ENCODE measurements at places on chromosomes 1 and 21. TPM values are rescaled to one million over a fixed set of nuclear protein-coding genes. Genes with fewer than 3 reads are reported as not detected.

DNA sequence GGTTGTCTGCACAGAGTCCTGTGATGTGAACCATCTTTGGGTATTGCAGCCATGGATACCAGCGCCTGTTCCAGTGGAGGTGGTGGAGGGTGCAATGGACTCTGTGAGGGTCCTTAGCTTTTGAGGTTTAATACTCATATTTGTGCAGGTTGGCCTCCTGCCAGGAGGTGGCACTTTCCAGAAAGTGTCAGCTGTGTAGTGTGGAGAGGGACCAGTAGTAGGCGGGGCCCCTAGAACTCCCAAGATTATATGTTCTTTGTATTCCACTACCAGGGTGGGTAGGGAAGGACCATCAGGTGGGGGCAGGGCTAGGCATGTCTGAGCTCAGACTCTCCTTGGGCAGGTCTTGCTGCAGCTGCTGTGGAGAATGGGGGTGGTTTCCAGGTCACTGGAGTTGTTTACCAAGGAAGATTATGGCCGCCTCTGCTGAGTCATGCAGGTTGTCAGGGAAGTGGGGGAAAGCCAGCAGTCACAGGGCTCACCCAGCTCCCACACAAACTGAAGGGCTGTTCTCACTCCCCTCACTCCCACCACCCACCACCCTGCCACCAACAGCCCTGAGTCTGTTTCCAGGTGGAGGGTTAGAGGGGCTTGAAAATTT is 31.2 kb upstream of the ZNF678 start:
- DNase-seq: no peak

GRCh38 chr1:155962599-155963211 is 15.6 kb downstream of the ARHGEF2 start:
- DNase-seq: peak; percentile 30

DNA sequence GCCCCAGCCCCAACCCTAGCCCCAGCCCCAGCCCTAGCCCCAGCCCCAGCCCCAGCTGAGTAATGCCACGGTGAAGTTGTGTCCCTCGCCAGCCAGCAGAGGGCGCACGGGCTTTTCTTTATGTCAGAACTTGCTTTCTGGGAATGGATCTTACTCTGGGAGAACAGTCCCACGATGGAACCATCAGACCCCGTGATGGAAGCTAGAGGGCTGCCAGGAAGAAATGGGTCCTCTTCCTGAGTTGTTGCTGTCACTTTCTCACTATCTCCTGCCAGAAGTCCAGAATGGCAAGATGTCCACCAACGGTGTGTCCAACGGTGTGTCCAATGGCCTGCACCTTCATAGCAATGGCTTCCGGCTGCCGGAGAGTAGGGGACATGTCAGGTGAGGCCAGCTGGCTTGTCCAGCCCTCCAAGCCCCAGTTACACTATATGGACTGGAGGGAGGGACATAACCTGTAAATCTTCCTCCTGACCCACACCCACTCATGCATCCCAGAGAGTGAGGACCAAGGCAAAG is 25.1 kb upstream of the TMEM222 start:
- peak; percentile 76 for DNase-seq

DNA sequence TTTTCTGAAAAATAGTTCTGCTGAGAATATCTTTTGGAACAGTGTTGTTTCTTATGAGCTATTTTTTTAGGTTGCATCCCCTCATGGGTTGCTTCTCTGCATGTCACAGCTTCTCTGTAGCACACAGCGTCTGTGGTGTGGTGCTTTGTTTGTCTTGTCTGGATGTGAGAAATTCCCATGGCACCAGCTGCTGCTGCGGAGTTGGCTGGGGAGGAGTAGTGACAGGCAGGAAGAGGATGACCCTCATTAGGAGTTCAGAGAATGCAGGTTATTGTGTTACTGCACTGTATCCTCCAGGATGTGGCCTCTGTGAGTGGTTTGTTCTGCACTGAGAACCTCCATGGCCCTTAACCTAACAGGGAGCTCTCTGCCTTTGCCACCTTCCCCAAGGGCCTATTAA is 64.8 kb downstream of the TSEN15 start:
- DNase-seq: no peak

- no peak for DNase-seq
Observed at GRCh38 chr1:112723511-112723839, 8.3 kb upstream of the PPM1J start.

DNA sequence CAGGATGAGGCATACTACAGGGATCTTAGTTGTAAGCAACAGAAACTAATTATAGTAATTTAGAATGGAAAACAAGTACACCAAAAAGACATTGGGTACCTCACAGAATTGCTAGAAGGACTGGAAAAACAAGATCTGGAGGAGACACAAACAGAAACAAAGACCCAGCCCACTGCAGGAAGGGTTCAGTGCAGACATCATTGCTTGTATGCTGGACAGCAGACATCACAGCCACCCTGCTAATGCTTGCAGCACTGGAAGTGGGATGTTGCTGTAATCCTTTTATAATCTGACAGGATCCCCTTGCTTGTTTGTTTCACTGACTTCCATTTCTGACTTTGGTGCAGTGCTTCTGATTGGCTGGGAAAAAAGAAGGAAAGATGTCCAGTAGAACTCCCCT is 111.4 kb upstream of the ZNF678 start:
- no peak for DNase-seq

DNA sequence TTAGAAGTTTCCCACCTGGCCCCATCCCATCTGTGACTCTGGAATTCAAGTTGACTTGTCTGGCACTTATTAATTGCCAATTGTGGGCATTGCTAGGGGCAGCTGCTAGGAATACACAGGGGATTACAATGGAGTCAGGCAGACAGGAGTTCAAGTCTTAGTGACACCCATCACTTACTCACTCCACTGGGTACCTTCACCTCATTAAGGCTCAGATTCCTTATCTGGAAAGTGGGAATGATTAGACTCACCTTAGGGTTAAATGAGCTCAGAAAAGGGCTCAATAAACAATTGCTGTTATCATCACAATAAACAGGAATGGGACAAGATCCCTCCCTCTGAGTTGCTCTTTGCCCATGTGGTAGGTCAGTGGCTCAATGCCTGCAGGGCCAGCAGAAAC is 18.2 kb downstream of the GRIK3 start:
- DNase-seq: no peak

- no peak for DNase-seq
Observed at GRCh38 chr1:4046836-4047461, 146.9 kb upstream of the C1orf174 start.

DNA sequence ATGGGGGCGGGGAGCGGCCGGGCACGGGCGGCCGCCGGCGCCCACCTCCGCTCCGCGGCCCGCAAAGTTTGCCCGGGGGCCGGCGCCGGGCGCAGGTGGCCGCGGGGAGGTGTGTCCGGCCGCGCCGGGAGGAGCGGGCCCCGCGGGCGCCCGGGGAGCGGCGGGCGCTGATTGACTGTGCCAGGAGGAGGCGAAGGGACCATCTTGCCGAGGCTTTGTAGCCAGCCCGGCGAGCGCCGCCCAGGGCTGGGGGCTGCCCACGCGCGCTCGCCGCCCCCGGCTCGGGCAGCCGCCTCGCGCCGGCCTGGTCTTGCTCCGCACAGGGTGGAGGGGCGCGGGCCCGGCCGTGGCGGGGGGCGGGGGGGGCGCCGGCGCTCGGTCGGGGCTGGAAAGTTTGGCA is 432 bp downstream of the EPHB2 start:
- peak; percentile 44 for DNase-seq

GPR37L1 gene
- 0.03 TPM for polyA plus RNA-seq

FAM131C gene
- polyA plus RNA-seq: 1.8 TPM

ANXA9 gene
- polyA plus RNA-seq: 0.26 TPM

TACSTD2 gene
- 1.8 TPM for polyA plus RNA-seq

CLIC6 gene
- 0.08 TPM for polyA plus RNA-seq

ETNK2 gene
- polyA plus RNA-seq: 5.0 TPM

CAMK1G gene
- polyA plus RNA-seq: 0.24 TPM

LPGAT1 gene
- 17.5 TPM for polyA plus RNA-seq

Data from GM23248 (cell line).